Renal pelvis (tissue), 12 donors: ENCODE measurements at places on chromosomes 12 and 14. TPM values are rescaled to one million over a fixed set of nuclear protein-coding genes. Genes with fewer than 3 reads are reported as not detected.

SIX6 gene
- polyA plus RNA-seq: not detected

BTG1 gene
- polyA plus RNA-seq: 113 TPM

SDSL gene
- 16.2 TPM for polyA plus RNA-seq

CCNK gene
- polyA plus RNA-seq: 45.0 TPM

TAS2R10 gene
- 3.1 TPM for polyA plus RNA-seq

GLT1D1 gene
- 1.7 TPM for polyA plus RNA-seq

FGF6 gene
- not detected for polyA plus RNA-seq

NRXN3 gene
- 6.1 TPM for polyA plus RNA-seq

EXOC3L4 gene
- polyA plus RNA-seq: 8.3 TPM

ZNF891 gene
- 7.8 TPM for polyA plus RNA-seq

ALDH1L2 gene
- polyA plus RNA-seq: 1.2 TPM

TEX52 gene
- 3.9 TPM for polyA plus RNA-seq

ARG2 gene
- 7.7 TPM for polyA plus RNA-seq

BHLHE41 gene
- polyA plus RNA-seq: 2.1 TPM

TTC8 gene
- polyA plus RNA-seq: 32.0 TPM

NEMF gene
- 77.5 TPM for polyA plus RNA-seq

MAP1LC3B2 gene
- 11.5 TPM for polyA plus RNA-seq

CLEC9A gene
- 0.31 TPM for polyA plus RNA-seq

CLEC6A gene
- polyA plus RNA-seq: 0.10 TPM

MCRS1 gene
- 72.6 TPM for polyA plus RNA-seq

LRTM2 gene
- 0.67 TPM for polyA plus RNA-seq

ADAMTS20 gene
- polyA plus RNA-seq: 0.86 TPM
